A549 treated with RU486 at 1 μM for 4 hours (cell line): ENCODE measurements at places on chromosomes 11 and 22. TPM values are rescaled to one million over a fixed set of nuclear protein-coding genes. Genes with fewer than 3 reads are reported as not detected.

The LINC01488 gene
- total RNA-seq = not detected in 5 replicates

The MS4A6A gene
- not detected in 5 replicates for total RNA-seq

The FREY1 gene
- 0.20 to 1.00 TPM (median 0.32 TPM) in 3 of 5 replicates, not detected in the others for total RNA-seq

The KCTD14 gene
- total RNA-seq = 1.4 to 2.2 TPM (median 2.0 TPM) in 5 replicates

The CLCF1 gene
- 40.0 to 52.6 TPM (median 45.1 TPM) in 5 replicates for total RNA-seq

The GRIA4 gene
- total RNA-seq = not detected in 5 replicates

The OR51E2 gene
- not detected in 5 replicates for total RNA-seq

The OR8B8 gene
- not detected in 5 replicates for total RNA-seq

The HMBS gene
- total RNA-seq = 45.4 to 52.9 TPM (median 51.2 TPM) in 5 replicates

The VPREB3 gene
- 0.55 to 1.1 TPM (median 0.92 TPM) in 4 of 5 replicates, not detected in the other for total RNA-seq

The KRTAP5-7 gene
- total RNA-seq = not detected in 5 replicates

The PRSS23 gene
- total RNA-seq = 450 to 549 TPM (median 491 TPM) in 5 replicates

The SYNGR1 gene
- total RNA-seq = 9.2 to 13.7 TPM (median 10.8 TPM) in 5 replicates

The KRTAP5-2 gene
- not detected in 5 replicates for total RNA-seq

The PRRG4 gene
- total RNA-seq = 0.40 to 0.79 TPM (median 0.53 TPM) in 5 replicates

The AASDHPPT gene
- 21.7 to 35.1 TPM (median 31.0 TPM) in 5 replicates for total RNA-seq
